Gastrocnemius medialis (tissue), 4 donors: ENCODE measurements at places on chromosomes 5 and 9. TPM values are rescaled to one million over a fixed set of nuclear protein-coding genes. Genes with fewer than 3 reads are reported as not detected.
A peak's percentile ranks its signal among the peaks of the same experiment; 100 is the strongest.

DNA sequence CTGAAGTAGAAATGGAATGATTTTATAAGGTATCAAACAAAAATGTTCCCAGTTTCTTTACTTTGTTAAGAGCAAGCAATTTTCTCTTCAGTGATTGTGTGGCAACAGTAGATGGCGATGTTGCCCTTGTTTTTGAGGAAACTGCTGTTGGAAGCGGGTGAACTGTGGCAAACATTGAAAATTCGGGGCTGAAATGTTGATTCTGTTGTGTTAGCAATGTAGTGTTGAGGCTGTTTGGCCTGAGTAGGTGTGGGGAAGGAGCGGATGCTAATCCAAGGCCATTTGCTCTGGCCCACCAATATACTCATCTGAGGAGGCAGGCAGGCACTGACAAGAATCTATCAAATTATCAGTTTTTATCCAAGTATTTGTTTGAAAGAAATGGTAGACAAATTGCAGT lies 129.8 kb downstream of the SLC12A2 start:
- H3K27me3 ChIP-seq = no peaks in the 10 kb centered on the region
- H3K36me3 ChIP-seq = no peaks in the 10 kb centered on the region
- H3K4me1 ChIP-seq = no peaks in the 10 kb centered on the region
- H3K4me3 ChIP-seq = no peak overlapping the region
- no peak for DNase-seq
- no peak overlapping the region for H3K27ac ChIP-seq

DNA sequence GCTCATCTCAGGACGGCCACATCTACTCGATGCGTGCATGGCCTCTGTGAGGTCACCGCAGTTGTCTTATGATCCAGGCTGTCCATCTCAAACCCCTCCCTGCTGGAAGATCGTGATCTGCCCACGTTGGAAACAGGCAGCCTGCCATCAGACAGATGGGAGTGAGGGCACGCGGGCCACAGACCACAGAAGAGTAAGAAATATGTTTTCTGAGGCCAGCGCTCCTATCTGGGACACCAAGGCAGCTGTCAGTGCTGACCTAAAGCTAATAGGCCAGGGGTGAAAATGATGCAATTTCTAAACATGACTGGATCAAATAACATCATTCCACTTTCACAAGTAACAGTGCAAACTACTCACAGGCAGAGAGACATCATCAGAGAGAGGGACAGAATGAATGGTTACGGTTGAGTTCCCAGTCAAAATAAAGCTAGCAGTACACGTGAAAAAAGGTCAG lies 57.1 kb upstream of the CER1 start:
- peak; percentile 79 for DNase-seq
- peak overlapping the region; percentile 33 for H3K4me3 ChIP-seq
- peak overlapping the region; percentile 77 for H3K27ac ChIP-seq
- no peaks in the 10 kb centered on the region for H3K36me3 ChIP-seq
- no peaks in the 10 kb centered on the region for H3K27me3 ChIP-seq

Gene LPAR1
- total RNA-seq = 8.8 TPM

- H3K36me3 ChIP-seq = no peaks in the 10 kb centered on the region
- peaks cover 4% of the 10 kb centered on the region for H3K4me1 ChIP-seq
- no peak overlapping the region for H3K27ac ChIP-seq
- no peak for DNase-seq
- no peak overlapping the region for H3K4me3 ChIP-seq
Measured at GRCh38 chr5:156534906-156535485, 208.0 kb downstream of the SGCD start.

DNA sequence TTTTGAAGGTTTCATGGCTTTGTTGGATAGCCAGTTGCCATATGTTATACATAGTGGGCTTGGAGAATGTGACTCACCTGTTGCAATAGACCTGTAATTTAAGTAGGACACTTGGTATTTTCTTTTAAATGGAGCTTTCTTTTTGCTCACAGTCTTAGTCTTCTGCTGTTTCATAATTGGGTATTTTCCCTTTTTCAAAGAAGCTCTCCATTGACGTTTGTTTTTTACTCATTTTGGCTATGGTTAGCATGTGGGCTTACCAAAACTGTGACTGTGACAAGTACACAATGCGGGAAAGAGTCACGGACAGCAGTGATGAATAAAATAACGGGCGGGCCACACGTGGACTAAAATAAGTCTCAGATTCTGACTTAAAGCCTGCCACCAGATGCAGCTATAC lies 23.2 kb upstream of the RNF20 start:
- no peaks in the 10 kb centered on the region for H3K27me3 ChIP-seq
- no peaks in the 10 kb centered on the region for H3K36me3 ChIP-seq
- no peak overlapping the region for H3K4me3 ChIP-seq
- H3K4me1 ChIP-seq = no peaks in the 10 kb centered on the region
- DNase-seq = no peak
